ENCODE measurements at places on chromosomes 11 and 22.

DNA sequence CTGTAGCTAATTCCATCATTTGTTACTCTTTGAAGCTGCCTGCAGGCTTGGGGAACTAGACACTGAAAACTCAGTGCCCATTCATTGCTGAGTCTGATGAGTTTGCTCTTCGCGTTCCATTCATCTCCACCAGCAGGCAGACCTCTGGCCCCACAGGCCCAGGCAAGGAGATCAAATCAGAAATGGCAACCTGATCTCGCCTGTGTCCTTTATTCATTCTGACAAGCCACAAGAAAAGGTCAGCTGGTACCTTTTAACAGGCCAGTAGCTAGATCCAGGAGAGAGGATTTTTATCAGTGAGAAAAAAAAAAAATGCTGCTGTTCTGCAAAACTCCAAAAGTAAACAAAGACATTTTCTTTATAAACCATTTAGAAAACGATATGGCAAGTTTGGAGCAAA lies 742.5 kb downstream of the ETS1 start:
- no peak for DNase-seq

DNA sequence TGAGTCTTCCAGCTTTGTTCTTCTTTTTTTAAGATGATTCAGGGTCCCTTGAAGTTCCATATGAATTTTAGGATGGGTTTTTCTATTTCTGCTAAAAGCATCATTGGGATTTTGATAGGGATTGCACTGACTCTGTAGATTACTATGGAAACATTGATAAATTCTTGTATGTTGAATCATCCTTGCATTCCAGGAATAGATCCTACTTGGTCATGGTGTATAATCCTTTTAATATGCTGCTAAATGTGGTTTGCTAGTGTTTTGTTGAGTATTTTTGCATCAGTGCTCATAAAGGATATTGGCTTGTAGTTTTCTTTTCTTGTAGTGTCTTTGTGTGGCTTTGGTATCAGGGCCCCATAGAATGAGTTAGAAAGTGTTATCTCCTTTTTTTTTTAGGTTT lies 34.9 kb upstream of the PHOX2A start:
- DNase-seq, result no peak

DNA sequence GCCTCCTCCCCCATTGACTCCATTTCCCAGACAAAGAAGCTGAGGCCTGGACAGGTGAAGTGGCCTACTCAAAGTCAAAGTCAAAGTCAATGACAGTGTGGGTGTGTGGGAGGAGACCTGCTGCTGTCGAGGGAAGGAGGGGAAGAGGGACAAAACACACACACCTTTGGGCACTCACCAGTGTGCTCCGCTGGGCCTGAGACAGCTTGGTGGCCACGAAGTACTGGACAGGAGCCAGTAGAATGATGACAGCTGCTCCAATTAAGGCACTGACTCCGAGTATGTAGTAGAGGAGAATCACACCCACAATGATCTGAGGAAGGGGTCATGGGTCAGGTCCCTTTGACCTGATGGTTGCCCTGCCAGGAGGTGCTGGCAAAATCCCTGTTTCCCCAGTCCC lies 33.6 kb downstream of the ABCC8 start:
- no peak for DNase-seq

GRCh38 chr11:1453611-1454034 lies 33.0 kb downstream of the MOB2 start:
- no peak for DNase-seq

GRCh38 chr11:62882788-62883501 lies 2.2 kb downstream of the SLC3A2 start:
- no peak for DNase-seq

GRCh38 chr11:114130115-114130576 lies 70.6 kb downstream of the ZBTB16 start:
- no peak for DNase-seq

DNA sequence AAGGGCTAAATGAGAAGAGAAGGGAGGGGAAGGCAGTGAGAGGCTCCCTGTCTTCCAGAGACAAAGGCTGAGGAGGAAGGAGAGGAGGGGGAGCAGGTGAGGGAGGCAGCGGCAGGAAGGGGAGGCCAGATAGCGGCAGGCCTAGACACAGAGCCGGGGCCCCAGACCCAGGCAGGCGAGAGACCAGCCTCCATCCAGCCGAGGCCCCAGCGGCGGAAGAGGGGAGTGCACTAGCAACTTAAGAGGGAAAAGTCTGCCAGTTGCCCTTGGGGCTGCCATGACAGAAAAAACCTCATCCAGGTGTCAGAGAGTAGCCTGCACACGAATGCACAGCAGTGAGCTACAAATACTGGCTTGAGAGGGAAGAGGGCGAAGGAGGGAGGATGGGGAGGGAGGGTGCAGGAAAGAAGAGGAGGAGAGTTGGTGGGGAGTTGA lies 46.7 kb downstream of the IGLL1 start:
- DNase-seq, result no peak

- no peak for DNase-seq
Measured at GRCh38 chr22:46397514-46397913, 62.0 kb downstream of the TRMU start.

DNA sequence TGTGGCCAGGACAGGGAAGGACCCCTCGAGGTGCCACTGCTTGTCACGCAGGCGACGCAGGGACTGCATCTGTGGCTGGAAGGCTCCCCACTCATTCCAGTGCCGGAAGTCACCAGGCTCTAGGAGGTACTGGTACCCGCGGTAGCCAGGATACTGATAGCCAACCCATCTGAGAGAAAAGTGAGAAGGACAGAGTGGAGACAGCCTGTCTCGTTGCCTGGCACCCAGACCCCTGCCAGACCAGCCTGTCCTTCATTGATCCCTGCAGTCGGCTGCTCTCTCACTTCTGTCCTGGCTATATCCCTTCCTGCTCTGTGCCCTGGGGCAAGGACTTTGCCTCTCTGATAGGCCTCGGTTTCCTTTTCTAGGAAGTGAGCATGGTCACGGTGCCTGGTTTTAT lies 9.6 kb upstream of the TPST2 start:
- DNase-seq, result no peak

DNA sequence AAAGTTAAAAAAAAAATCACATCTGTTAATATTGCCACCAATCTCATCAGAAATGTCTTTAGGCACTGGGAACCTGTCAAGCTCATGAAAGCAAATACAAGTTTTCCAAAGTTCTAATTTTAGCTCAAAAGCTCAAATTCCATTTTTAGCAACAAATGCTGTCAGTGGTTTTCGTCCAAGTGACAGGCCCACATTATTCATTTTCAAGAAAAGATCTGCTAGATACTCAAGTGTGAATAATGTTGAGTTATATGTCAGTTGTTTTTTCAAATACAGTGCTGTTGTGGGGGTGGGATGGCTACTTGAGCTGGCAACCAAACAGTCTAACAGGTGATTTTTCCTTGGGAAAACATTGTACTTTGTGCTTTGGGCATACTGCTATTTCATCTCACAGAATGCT lies 1072.6 kb downstream of the OPCML start:
- no peak for DNase-seq

DNA sequence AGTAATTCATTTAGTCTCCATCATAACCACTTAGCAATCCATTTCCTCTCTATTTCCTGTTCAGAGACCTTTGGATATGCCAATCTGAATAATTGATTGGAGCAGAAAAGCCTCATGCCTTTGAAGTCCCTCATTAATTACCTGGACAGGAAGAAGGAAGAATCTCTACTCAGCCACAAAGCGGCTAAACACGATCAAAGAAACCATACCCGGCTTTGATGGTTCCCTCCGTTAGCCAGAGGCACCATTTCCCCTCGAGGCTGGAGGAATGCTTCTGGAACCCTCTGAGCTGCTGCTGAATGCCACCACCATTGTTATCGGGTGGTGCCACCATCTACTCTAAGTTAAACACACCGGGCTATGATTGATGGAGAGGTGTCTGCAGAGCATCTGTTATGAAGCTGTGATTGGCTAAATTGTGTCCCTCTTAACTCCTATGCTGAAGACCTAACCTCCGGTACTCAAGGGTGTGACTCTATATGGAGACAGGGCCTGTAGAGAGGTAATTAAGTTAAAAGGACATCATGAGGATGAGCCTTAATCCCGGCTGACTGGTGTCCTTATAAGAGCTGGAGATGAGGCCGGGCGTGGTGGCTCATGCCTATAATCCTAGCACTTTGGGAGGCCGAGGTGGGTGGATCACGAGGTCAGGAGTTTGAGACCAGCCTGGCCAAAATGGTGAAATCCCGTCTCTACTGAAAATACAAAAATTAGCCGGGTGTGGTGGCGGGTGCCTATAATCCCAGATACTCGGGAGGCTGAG lies 168.6 kb downstream of the CTTN start:
- no peak for DNase-seq

GRCh38 chr11:44312876-44313275 lies 2.9 kb upstream of the ALX4 start:
- DNase-seq, result no peak

GRCh38 chr11:75946531-75947530 lies 131.8 kb downstream of the UVRAG start:
- DNase-seq, result no peak

GRCh38 chr11:77201991-77202841 lies 74.2 kb downstream of the MYO7A start:
- no peak for DNase-seq

- DNase-seq, result no peak
Measured at GRCh38 chr11:102157219-102157618, 47.0 kb downstream of the YAP1 start.

DNA sequence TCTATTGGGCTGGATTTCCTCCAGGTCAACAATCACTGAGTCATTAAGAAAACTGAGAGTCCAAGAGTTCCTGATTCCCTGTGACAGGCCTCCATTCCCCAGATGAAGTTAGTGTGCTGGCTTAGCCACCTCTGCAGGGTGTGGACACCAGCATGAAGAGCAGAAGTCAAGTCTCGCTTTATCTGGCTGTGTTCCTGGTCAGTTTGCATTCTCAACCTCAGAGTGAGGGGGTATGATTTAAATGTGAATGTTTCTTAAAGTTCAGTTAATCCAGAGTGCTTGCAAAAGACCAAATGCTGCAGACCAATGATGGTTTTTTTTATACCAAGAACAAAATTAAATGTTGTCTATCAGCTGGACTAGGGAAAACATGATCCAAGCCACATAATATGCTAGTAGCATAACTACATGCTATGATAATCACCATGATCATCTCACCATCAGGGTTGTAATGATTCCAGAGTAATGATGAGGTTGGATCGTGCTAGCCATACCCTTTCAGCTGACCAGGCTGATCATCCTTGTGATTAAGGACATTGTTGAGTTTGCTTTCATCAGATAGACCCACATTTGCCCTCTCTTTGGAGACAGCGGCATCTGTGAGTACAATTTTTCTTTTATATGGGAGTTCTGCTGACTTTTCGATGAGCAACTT lies 145.8 kb upstream of the ARHGAP20 start:
- DNase-seq, result no peak

GRCh38 chr11:12149672-12150225 lies 39.4 kb downstream of the MICAL2 start:
- no peak for DNase-seq

All from activated CD4-positive, CD25-positive, alpha-beta regulatory T cell treated with anti-CD3 and anti-CD28 coated beads, Interleukin-2, amount 50 U/mL, for 16 hours (primary cell).